ENCODE measurements at places on chromosomes 3 and 15.

- DNase-seq = no peak
Measured at GRCh38 chr15:81410318-81410753, 36.3 kb upstream of the TMC3 start.

- no peak for DNase-seq
Measured at GRCh38 chr3:122563717-122564025, 429 bp downstream of the PARP9 start.

DNA sequence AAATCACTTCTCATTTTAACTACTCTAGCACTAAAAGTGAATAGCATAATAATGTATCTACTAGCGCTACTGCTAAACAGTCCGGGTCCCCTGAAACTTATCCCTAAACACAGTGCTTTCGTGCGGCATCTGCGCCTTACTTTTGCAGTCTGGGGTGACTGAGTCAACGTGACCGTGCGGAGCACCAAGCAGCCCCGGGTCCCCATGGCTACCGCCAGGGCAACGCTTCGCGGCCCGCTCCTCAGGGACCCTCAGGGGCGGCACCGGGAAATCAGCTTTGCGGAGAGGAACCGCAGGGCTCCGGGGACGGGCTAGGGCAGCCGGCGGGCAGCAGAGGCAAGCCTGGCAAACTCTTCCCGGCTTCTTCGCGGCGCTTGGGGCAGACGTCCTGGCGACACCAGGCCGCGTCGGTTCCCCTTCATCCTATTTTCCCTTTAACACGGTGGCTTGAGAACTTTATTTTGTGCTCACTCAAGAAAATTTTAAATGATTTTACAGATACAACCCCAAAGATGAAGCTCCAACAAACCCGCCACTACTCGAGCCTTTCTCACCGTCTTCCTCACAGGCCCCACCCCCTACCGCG lies 757 bp upstream of the DIPK2A start:
- DNase-seq = peak; percentile 65

GRCh38 chr3:38315488-38316230 lies 30.9 kb upstream of the XYLB start:
- no peak for DNase-seq

GRCh38 chr15:73584699-73585420 lies 48.3 kb downstream of the NPTN start:
- DNase-seq = no peak

DNA sequence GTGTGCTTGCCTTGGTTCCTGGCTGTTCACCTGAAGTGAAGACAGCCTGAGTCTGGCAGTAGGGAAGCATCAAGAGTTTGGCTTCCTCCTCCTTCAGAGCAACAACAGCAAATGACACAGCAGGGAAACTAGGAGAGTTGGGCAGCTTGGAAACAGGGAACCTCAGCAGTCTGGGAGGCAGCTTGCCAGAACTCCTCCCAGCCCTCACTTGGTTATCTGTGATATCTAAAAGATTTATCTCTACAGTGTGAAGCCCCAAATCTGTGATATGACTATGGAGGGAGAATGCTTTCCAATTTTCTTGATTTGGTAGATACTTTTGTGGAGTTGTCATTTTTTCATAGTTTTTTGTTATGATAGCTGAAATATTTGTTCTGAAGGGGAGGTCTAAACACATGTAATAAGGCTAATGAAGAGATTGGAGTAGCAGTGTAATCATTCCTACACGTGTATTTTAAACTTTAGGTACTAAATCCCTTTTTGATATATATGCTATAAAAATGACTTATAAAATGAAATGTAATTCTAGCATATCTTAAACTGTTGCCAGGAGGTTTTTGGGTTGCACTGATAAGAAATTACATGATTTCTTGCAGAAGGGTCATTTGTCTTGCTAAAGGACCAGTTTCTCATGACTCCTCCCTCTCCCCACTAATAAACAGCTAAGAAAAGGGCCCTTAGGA lies 20.8 kb downstream of the UBE2E1 start:
- DNase-seq = no peak

DNA sequence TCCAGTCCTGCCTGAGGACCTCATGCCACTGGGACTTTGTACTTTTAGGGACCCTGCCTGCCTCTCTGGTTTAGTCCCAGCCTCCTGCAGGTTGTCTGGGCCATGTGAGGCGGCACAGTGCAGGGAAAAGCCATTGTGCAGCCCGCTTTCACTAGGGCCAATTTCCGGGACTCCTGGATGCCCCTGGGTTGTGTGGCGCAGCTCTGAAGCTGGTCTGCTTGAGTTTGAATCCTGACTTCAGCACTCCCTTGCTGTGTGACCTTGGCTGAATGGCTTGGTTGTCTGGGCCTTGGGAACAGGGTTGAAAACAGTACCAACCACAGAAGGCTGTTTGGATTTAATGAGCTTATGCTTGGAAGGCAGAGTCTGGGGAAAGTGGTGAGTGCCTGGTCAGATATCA lies 8.3 kb downstream of the TEX264 start:
- no peak for DNase-seq

GRCh38 chr3:54628888-54629441 lies 298.9 kb downstream of the LRTM1 start:
- no peak for DNase-seq

DNA sequence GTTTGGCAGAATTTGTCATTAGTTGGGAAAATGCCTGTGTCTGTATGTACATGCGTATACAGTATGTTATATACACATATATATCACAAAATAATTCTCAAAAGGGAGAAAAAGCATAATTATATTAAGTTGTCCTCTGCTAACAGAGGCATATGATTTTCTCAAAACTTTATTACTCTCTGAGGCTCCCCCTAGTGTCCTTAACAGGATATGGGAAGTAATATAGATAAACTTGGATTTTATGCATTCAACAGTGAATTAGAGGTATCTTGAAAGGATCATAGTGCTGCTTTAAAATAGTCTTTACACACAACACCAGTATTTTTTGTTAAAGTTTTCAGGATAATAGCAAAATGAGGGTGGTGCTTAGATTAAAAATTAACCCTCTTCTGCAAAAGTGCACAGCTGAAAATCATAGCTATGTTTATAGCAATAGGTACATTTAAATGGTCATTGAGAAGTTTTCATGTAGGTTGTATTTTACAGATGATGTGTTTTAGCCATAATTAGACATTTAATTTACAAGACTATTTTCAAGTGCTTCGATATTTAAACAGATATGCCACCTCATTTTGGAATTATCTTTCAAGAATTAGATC lies 454.0 kb upstream of the ROBO2 start:
- DNase-seq = no peak

DNA sequence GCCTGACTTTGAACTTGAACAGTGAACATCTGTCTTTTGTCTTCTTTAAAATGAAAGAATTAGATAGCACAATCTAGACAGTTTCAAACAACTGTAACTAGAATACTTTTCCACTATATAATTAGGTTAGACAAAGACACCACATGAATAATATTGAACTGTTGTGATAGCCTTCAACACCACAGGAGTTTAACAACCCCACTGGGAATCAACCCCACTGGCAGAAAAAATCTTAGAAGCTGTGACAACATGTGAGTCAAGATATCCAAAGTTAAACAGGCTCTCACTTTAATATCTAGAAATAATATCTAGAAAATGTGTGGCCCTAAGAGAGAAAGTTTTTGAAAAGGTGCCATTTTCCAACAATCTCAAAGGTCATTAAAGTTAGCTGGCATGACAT lies 64.4 kb upstream of the PRICKLE2 start:
- no peak for DNase-seq

DNA sequence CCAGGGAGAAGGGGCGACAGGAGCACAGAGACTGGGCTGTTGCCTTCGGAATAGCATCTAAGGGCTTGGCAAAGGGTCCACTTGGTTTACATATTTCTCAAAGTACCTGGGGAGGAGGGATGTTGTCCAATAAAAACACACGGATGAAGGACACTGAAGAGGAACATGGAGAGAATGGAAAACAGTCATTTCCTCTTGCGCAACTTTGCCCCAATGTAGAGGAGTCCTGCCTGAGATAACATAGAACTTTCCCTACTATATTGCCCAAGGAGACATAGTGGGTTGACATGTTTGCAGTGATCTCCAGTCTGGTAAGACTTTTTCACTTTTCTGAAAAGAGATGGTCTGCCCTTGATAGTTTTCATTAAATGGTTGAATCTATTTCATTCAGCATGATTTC lies 468.8 kb upstream of the SUCLG2 start:
- DNase-seq = no peak

DNA sequence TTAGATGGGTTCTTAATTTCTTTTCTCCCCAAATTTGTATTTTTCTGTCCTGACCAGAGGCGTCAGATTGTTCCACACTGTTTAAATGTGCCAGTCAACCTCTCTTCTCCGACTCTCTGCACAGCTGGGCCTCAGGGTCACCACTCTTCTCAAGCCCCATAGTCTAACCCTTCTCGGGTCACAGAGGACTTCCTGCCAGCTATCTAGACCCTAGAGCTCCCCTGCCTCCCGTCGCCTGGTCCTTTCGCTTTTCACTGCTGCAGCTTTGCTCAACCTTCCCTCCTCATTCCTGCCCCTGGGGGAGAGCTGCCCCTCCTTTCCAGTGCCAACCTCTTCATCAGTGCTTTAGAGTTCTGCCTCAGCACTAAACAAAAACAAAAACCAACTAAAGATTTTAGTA lies 151.7 kb downstream of the ATG7 start:
- no peak for DNase-seq

DNA sequence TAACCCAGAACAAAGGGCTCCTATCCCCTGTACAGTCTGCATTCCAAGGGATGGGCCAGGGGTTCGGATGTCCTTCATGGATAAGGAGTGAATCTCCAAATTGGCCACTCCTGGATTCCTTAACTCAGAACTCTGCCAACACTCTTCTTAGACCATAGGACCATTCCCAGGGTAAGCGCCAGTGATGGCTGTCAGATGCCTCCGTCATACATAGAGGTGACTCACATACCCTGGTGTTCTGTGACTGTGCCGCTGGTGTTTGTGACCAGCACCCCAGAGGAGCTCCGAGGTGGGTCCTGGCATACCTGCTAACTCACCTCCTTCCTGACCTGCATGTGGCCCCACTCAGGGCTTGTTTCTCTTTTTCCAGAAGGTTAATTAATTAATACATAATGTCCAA lies 134.7 kb downstream of the KLF13 start:
- no peak for DNase-seq

DNA sequence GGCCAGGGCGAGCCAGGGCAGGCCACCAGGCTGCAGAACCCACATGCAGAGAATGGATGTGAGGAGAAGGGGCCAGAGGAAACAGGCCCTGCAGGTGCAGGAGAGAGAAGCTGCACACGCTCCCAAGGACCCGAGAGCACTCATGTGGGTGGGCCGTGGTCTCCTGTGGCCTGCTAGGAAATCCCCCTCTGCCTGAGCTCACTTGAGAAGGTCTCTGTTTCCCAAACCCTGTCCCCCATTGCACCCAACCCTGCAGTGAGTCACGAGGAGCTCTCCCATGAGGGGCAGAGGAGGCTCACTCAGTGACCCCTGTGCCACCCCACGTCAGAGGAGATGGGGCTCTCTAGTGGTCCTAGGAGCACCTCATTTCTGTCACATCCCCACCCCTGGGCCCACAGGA lies 111.1 kb downstream of the KLF13 start:
- DNase-seq = no peak

Measured in Peyer's patch (tissue), 4 donors.